ENCODE measurements at places on chromosomes 13 and 19.

GRCh38 chr19:50459067-50459456 is 17.2 kb upstream of the EMC10 start:
- DNase-seq: no peak

DNA sequence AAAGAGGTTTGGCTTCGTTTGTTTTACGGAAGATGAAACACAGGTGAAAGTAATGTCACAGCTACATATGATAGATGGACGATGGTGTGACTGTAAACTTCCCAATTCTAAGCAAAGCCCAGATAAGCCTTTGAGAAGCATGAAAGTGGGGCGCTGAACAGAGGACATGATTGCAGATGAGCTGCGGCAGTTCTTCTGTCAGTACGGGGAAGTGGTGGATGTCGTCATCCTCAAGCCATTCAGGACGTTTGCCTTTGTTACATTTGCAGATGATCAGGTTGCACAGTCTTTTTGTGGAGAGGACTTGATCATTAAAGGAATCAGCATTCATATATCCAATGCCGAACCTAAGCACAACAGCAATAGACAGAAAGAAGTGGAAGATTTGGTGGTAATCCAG is 111.5 kb upstream of the DIAPH3 start:
- DNase-seq: no peak

GRCh38 chr19:8120636-8121480 is 28.5 kb downstream of the FBN3 start:
- no peak for DNase-seq

- no peak for DNase-seq
These were observed 18.4 kb downstream of the CPB2 start for GRCh38 chr13:46086421-46086922.

GRCh38 chr13:74191410-74191809 is 57.2 kb upstream of the KLF12 start:
- peak; percentile 2 for DNase-seq

DNA sequence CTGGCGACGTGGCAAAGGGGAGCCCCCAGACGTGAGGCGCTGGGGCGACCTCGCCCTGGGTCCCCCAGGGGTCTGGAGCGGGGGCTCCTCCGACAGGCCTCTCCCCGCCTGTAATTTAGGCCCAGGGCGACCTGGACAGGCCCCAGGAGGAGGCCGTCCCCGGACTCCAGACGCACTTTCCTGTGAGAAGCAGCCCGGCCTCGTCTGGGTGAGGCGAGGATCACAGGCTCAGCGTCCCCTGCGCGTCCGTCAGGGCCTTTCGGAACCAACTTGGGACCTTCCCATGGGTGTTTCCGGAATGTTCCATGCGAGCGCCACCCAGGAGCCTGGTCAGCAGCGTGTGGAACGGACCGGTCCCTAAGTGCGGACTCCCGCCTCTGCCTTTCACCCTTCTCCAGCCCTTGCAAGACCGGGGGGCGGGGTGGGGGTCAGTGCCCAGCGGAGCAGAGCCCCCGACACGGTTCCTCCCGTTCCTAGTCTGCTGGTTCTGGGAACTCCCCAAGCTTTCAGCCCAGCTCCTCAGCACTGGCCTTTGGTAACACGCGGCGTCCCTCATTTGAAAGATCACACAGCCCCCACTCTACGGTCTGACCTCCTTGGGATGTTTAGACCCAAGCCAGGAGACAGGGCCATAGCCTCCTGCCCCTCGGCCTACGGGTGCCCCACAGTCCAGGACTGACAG is 1.1 kb upstream of the GRTP1 start:
- no peak for DNase-seq

All from LoVo (cell line).